ENCODE measurements at places on chromosomes 4 and X. TPM values are rescaled to one million over a fixed set of nuclear protein-coding genes. Genes with fewer than 3 reads are reported as not detected.

The FSTL5 gene
- total RNA-seq: 0.28 TPM

The NR0B1 gene
- total RNA-seq: not detected

The GPR143 gene
- 0.60 TPM for total RNA-seq

DNA sequence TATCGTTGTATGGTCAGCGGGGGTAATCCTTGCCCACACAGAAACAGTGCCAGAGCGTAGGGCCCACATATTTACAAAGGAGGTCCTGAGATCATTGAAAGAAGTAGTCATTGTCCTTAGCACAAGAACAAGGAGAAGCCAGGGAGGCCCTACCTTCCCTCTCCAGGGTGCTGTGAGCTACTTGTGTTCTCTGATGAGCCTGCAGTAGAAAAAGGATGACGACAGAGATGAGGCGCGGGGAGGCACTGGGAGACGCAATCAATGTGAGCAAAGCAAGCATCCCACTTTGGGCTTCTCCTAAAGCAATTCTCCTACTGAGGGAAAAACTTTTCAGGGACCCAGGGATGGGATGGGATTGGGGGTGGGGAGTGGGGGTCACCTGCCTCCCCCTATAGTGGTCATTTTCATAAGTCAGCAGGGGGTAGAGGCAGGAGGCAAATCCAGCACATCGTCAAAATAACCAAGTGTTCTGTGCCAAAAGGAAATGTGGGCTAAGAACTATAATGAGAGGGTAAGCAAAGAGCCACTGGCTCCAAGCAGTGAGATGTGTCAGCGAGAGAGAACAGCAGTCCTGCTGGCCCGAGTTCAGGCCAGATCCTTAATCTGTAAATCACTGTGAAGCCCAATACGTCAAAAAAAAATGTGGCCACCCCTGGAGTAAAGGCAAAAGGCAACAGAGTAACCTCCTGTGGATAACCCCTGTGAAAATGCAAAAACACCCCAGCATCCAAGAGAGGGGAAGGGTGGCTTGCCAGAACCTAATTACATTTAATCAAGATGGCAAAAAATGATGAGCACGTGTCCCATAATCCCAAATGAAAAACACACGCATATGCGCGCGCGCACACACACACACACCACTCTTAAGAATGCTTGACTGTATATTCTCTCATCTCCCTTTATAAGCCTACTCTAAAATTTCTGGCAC lies 136.6 kb upstream of the HHIP start:
- DNase-seq: no peak

DNA sequence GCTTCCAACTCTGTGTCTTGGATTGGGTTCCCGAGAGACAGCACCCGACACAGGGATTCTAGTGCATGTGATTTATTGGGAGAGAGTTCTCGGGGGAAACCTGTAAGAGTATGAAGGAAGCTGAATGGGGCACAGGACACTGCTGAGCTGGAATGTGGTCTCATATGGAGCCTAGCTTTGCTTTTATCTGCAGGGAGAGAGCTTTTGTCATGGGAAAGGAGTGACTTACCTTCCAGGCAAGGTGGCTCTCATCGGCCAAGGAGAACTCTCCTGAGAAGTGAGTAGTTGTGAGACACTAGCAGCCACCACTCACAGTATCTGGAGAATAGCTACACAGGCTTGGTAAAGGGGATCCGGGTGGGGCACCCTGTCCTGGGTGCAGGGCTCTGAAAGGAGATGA lies 124.5 kb downstream of the NHS start:
- no peak for DNase-seq

- no peak for DNase-seq
Measured at GRCh38 chr4:7001271-7001670, 41.9 kb upstream of the TADA2B start.

Data from HepG2 (cell line).